ENCODE measurements at places on chromosomes 11 and 22.

- DNase-seq: no peak
These were observed 183.9 kb downstream of the DBX1 start for GRCh38 chr11:19976281-19976941.

GRCh38 chr11:83793310-83793709 lies 507.1 kb upstream of the CCDC90B start:
- DNase-seq: no peak

DNA sequence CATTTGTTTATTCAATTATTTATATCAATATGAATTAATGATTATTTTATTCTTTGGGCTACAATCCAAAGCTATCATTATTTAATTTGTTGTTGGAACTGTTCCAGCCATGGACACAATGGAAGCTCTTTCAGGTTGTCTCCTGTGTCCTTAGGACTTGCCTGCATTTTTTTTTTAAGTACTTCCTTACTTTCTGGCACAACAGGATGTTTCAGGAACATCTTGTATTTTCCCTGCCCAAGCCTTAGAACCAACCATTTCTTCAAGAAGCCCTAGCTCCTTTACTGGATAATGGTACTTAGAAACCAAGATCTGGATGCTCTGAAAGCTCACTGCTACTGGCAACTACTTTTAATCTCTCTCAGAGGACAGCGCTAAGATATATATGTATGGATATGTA lies 57.8 kb upstream of the CLNS1A start:
- DNase-seq: no peak

GRCh38 chr22:47036352-47036751 lies 273.9 kb downstream of the TBC1D22A start:
- DNase-seq: no peak

GRCh38 chr11:17989306-17989705 lies 23.5 kb downstream of the SERGEF start:
- DNase-seq: no peak

DNA sequence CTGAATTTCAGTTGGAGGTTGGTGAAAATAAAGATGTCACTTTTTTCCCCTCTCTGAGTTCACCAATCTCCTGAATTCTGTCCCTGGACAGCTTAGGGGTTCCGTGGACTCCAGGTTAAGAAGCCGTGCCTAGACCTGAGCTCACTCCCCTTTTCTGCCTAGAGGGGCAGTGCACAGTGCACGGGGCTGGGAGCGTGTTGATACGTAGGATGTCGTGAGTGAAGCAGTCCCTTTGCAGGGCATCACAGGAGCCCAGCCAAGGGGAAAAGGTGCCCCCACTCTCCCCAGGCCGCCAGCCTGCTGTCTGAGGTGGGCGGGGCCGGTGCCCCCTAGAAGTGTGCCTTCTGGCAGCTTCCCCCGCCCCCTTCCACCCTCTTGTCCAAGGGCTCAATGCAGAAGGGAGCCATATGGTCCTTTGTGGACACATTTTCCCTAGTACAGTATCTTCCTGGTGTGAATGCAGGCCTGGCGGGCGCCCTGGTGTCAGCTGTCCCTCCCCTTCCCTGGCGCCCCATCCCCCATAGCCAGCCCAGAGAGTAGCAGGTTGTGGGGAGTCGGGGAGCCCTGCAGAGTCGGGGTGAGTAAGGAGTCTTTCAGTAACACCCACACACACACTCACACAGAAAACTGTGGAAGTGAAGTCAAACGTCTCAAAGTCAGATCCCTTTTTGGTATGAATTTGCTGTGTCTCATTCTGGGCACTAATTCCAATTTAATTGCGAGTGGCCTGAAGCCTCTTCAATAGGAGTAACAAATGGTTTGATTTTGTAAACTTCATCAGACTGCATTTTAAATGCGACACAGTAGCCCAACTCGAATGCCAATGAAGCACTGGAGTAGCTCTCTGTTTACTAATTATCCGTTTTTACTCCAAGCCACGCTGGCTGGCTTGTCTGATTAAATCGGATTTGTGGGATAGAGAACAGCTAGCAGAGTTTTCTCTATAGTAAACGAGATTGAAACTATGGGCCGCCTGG lies 67.5 kb upstream of the NNMT start:
- no peak for DNase-seq

DNA sequence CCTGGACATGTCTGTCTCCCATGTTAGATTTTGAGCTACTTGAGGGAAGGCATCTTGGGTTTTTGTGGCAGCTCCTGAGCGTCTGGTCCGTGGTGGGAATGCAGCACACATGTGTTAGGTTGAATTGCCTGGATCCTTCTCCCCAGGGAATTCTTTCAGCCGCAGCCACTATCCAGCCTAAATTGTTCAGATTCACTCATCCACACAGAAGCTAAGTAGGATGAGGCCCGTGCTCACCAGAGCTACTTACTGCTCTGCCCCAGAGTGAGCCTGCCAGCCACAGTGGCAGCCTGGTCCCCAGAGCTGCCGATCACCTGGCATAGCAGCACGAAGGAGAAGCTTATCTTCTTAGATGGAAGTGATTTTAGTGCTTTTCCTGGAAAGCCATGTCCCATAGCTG lies 34.4 kb upstream of the SORL1-AS1 start:
- DNase-seq: no peak

DNA sequence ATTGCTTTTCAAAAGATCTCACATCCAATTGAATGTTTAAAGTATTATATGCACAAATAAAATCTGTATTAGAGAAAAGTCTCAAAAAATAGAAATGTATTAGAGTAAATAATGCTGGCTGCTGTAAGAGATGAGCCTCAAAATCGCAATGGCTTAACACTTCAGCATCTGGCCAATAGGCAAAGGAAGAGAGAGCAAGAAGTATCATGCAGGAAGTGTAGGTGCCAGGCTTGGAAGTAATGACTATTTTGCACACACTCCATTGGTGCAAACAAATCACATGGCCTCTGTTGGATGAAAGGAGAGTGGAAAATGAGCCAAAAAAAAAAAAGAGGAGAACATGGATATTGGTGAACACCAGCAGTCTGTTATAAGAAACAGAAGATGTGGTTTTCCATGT lies 193.0 kb upstream of the E2F8 start:
- DNase-seq: no peak

DNA sequence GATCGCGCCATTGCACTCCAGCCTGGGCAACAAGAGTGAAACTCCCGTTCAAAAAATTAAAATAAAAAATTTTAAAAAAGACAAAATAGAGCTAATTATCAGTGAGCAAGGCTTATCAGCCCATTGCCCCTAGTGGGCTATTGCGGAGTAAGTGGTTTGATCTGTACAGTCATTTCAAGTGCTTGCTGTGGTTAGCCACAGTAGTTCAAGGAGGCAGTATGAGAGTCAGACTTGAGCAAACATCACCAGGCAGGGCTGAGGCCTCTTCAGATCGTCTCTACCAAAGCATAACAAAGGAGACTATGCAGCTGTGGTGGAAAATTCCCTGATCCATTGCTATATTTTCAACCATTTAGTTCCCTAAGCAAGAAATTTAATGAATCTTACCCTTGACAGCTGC lies 4.3 kb upstream of the SBF2 start:
- peak; percentile 49 for DNase-seq

- DNase-seq: no peak
These were observed 35.4 kb downstream of the NFAM1 start for GRCh38 chr22:42396621-42397331.

- no peak for DNase-seq
These were observed 94.4 kb upstream of the OR4B1 start for GRCh38 chr11:48122246-48122645.

DNA sequence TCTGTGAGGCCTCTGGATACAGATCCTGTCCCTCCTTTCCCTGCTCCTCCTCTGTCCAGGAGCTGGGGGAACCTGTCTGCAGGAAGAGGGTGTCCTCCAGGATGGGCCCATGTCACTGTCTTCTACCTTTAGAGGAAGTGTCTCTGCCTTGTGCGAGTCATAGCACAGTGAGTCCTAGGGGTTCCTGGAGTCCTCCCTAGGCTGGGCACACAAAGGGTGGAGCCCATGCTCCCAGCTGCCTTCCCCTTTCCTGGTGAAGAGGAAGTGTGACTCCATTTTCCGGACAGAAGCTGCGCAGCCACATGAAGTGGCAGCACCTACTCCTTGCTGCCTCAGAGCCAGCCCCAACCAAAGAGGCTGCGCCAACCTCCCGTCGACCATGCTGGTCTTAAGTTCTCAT lies 112.2 kb downstream of the CTTN start:
- no peak for DNase-seq

DNA sequence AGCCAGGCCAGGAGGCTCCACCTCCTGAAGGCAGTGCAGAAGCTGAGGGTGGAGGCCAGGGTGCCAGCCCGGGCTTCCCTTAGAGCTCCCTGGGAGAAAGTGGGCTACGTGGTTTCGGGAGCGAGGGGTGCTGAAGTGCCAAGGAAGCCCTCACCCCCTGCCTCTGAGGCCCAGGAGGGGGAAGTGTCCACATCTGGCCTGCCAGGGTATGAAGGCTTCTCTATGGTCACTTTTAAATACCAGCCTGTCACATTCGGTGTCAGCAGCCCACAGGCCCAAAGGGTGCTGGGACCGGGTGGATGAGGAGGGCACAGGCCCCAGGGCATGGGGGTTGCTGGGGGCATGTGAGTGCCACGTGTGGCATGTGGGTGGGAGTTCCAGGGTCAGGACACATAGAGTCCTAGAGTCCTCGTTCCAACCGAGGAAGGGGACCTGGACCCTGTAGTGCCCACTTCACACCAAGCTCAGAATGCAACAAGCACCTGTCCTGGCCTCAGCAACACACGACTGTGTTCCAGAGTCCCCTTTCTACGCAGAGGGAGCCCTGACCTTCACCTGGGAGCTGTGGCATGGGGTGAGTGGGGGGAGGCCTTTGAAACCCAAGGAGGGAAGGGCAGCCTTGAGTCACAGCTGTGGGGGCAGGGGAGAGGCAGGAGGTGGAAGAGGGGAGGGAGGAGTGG lies 1.7 kb downstream of the SHISA8 start:
- no peak for DNase-seq

DNA sequence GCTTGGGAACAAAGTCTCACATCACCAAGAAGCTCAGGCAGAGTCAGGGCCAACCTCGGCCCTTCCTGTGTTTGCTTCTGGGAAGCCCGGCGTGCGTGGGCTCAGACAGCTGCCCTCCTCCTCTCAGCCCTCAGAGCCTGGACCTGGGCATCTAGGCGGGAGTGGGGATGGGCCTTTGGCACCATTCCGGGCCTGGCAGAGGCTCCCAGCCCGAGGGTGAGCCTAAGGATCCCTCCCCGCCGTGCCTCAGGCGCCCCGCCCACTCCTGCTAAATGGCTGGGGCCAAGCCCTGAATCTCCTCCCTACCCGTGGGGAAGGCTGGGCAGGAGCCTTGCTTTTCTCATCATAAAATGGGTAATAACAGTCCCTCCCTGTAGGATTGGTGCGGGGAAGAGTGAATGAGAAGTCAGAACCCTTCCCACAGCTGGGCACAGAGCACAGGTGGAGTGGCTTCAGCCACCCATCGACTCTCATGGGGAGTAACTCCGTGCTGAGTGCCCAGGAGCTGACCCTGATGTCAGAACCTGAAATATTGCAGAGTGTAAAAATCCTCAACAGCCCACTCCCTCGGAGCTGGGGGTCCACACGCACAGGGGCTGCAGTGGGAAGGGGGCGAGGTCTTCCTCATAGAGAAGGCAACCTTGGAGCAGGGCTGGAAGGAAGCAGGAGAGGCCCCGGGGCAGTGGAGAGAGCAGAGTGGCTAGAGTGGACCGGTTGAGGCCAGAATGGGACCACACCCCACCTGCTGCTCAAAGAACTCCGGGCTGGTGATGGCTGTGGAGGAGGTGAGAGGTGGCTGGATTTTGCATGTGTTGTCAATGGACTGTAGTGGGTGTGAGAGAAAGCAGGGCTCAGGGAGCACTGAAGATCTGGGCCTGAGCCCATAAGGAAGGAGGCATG lies 18.8 kb upstream of the CDKN1C start:
- DNase-seq: no peak

DNA sequence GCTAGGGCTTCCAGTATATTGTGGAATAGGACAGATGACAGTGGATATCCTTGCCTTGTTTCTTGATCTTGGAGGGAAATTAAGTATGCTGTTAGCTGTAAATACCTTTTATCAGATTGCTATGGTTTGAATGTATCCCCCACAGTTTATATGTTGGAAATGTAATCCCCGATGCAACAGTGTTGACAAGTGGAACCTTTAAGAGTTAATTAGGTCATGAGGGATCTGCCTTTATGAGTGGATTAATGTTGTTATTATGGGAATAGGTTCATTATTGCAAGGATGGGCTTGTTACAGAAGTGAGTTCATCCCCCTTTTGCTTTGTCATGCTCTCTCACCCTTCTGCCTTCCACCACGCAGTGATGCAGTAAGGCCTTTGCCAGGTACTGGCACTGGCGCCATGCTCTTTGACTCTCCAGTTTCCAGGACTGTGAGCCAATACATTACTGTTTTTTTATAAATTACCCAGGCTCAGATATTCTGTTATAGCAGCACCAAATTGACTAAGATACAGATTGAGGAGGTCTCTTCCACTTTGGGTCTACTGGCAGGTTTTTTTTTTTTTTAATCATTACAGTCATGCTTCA lies 16.4 kb downstream of the CABIN1 start:
- DNase-seq: no peak

GRCh38 chr11:126305699-126306098 lies 1.8 kb downstream of the DCPS start:
- DNase-seq: no peak

DNA sequence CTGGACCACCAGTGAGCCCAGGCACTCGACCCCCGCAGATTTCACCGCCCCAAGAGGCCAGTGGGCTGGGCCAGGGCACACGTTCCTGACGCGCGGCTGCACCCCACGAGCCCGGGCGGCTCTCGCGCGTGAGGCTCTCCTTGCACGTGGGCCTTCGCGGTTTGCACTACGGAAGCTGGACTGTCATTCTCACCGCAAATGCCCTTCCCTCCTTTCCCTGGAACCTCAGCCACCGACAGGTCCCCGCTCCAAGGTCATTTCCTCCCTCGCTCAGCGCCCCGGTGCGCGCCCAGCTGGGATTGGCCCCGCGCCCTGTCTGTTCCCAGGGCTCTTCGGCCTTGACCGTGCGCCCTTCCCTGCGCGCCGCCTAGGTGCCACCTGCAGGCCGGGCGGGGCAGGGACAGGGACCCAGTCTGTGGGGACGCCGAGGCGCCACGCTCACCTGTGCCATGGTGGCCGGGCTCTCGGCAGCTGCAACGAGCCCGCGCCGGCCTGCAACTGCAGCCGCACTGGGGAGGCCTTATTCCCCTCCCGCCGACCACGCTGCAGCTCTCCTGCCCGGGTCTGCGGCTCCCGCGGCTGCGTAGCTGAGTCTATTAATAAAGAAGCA lies 2.1 kb upstream of the CPT1A start:
- DNase-seq: peak; percentile 55

DNA sequence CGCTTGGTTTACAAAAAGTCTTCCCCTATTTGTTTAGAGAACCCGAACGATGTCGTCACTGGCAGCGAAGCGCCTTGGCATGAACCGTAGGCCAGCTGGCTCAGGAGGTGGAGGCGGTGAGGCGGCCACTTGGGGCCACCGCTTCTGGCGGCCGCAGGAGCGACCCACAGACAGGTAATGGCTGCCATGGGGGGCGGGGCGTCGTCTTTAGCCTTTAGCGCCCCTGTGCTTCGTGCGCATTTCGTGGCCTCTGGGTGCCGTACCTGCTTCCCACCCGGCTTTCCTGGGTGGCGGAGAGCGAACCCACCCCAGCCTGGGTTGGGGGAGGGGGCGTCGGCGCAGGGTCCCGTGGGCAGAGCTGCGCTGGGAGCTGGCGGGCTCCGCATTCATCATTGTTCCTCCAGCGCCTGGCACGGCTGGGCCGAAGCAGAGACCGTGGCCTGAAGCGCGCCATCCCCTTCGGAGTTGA lies 469 bp upstream of the OSBP2 start:
- peak; percentile 22 for DNase-seq

- no peak for DNase-seq
These were observed 39.7 kb downstream of the ME3 start for GRCh38 chr11:86632499-86633269.

Data from activated CD4-positive, alpha-beta T cell treated with anti-CD3 and anti-CD28 coated beads, Interleukin-2, amount 50 U/mL, for 24 hours (primary cell).